Caudate nucleus (tissue), 63 donors: ENCODE measurements at places on chromosomes 13 and 19.

DNA sequence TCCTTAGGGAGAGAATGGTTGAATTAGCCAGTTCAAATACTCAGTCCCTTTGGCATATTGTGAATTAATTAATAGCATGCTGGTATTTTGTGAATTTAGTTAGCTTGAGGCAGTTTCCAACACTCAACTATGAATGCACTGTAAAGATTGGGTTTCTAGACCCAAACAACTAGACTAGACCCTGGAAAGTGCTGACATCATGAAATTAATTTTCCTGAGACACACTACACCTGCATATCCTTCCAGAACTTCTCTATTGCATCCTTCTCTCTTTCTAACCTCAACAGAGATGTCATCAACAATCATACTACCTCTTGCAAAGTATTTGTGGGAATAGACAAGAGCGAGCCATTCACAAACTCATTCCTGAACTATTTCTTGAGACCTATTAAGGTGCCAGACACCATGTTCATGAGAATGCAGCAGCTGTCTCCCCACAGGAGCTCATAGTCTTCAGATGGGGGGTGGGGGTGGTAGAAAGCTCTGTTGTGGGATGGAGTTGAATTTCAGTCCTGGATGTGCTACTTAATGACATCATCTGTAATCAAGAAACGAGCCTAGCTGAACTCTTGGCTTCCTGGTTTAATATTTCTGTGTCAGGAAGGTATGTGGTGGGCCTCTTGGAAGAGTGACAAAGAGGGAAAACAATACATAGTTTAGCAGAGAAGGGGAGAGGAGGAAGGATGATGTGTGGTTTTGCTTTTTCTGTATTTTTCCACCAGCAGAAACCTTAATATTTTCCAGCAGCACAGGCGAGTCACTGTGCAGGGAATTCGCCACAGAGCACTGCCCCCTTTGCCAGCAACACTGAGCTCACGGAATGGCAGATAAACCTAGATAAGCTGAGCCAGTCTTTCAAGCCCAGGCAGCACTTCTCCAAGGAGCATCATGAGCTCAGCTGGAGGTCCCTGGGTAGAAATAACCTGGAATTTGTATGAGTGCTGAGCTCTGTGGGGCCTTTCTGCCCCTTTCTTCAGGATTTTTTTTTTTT lies 53.1 kb upstream of the CYSLTR2 start:
- DNase-seq, result no peak

DNA sequence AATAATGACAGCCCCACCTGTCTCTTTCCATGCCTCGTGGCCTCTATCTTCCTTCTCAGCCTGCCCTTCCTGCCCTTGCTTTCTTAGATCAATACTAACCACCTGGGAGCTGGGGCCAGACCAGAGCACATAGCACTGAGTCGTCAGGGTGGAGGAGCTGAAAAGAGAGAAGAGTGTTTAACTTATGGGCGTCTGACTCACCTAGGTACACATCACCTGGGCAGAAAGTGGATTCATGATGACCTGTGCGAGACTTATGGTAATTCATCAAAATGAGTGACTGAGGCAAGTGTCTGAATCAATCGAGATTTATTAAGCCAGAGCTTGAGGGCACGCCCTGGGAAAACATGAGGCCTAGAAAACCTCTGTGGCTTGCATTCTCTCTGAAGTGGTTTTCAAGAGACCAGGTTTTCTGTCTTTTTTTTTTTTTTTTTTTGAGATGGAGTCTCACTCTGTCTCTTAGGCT lies 19.2 kb downstream of the CEACAM6 start:
- no peak for DNase-seq

GRCh38 chr19:7679771-7680605 lies 645 bp upstream of the TRAPPC5 start:
- no peak for DNase-seq

DNA sequence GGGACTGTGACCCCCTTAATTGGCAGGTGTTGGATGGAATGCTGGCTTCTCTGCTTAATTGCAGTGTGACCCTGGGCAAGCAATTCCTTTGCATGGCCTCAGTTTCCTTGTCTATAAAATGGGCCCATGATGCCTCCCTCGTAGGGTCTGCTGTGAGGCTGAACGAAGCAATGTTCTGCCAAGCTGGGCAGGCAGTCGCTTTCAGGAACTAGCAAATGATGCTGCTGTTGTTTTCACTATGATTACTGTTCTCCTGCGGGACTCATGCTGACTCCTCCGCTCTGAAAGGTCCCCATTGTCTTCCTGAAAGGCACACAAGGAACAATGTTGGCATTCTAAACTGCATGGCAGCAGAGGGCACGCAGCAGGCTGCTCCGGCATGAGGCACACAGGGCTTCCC lies 6.8 kb downstream of the BICRA start:
- DNase-seq, result peak; percentile 37

GRCh38 chr13:33206945-33207614 lies 78.5 kb downstream of the STARD13 start:
- no peak for DNase-seq

DNA sequence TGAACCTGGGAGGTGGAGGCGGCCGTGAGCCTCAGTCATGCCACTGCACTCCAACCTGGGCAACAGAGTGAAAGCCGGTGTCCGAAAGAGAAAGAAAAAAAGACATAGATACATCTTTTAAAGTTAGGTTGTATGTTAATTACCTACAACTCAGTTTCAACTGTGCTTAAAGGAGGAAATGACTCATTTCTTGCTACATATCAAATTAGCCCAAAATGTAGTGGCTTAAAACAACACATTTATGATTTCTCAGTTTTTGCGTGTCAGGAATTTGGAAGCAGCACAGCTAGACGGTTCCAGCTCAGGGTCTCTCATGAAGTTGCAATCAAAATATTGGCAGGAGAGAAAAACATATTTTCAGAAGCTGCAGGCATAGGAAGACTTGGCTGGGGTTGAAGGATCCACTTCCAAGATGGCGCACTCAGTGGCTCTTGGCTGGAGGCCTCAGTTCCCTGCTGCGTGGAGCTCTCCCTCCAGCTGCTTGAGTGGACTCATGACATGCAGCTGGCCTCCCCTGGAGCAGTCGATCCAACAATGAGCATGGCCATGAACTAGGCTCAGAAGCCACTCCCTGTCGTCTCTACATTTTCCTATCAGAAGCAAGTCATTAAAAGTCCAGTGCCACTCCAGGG lies 7.1 kb downstream of the LDLR start:
- DNase-seq, result no peak

GRCh38 chr13:101035119-101035620 lies 360.6 kb upstream of the TMTC4 start:
- no peak for DNase-seq

- peak; percentile 94 for DNase-seq
These were observed 3.7 kb upstream of the ZNF665 start for GRCh38 chr19:53196777-53197396.

DNA sequence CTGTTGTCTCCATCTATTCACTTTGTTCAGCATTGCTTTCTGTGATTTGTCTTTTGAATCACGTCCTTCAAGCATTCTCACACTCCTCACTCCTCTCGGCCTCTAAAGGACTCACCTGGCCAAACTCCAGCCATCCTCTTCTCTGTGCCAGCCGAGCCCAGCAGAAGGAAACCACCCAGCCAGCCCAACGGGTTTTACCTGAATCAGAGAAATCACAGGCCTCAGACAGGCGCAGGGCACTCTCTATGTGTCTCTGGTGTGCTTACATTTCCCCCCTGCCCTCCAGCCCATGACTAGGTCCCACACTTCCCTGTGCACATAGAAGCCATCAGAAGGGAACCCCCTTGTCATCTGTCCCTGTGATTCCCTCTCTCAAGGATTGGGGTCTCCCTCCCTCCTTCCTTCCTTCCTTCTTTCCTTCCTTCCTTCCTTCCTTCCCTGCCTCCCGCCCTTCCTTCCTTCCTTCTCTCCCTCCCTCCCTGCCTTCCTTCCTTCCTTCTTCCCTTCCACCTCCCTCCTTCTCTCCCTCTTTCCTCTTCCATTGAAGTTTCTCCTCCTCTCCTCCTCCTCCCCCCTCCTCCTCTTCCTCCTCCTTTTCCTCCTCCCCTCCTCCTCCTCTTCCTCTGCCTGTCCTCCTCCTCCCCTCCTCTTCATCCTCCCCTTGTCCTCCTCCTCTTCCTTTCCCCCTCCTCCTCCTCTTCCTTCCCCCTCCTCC lies 8.8 kb upstream of the ZNF541 start:
- DNase-seq, result no peak
